ENCODE measurements at places on chromosomes 2 and 18.
A peak's percentile ranks its signal among the peaks of the same experiment; 100 is the strongest.

DNA sequence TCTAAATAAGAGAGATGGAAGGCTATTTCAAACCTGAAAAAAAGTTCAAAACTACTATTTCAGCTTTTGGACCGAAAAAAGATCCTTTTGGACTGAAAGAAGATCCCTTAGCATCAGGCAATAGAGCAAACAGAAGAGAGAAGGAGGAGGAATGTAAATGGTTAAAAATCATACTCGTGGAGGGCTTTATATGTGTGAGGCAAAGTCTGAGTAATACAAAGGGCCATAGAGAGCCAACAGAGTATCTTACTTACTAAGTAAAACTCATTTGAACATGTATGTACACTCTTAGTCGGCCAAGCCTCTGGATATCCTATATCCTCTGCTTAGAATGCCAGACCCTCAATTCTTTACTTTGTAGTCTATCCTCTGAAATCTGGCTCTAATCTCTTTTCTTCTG is 55.7 kb downstream of the ITSN2 start:
- DNase-seq, result no peak

DNA sequence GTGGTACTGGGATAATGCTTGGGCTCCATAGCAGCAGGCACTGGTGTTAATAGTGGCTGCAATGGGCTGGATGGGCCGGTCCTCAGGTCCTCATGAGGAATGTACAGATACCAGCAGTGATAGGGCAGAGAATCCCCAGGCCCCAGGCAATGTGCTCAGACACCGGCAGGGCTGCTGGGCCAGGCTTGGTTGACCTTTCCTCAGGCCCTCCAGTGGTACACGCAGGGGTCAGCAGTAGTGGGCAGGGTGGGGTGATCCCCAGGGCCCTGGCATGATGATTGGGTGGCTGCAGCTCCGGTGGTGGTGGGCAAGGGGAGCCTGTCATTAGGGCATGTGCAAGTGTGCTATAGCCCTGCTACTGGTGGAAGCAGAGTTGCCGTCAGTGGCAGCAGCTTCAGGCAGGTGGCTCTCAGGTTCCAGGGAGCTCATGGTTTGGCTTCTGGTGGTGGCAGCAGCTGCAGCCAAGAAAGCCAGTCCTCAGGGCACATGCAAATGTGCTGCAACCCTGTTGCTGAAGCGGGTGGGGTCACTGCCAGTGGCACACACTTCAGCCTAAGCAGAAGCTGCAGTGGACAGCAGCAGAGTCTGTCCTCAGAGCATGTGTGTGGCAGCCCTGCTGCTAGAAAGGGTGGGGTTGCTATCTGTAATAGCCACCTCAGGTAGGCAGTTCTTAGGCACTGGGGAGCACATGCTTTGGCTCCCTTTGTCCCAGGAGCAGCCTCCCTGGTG is 56.8 kb downstream of the CCNT2 start:
- no peak for DNase-seq

DNA sequence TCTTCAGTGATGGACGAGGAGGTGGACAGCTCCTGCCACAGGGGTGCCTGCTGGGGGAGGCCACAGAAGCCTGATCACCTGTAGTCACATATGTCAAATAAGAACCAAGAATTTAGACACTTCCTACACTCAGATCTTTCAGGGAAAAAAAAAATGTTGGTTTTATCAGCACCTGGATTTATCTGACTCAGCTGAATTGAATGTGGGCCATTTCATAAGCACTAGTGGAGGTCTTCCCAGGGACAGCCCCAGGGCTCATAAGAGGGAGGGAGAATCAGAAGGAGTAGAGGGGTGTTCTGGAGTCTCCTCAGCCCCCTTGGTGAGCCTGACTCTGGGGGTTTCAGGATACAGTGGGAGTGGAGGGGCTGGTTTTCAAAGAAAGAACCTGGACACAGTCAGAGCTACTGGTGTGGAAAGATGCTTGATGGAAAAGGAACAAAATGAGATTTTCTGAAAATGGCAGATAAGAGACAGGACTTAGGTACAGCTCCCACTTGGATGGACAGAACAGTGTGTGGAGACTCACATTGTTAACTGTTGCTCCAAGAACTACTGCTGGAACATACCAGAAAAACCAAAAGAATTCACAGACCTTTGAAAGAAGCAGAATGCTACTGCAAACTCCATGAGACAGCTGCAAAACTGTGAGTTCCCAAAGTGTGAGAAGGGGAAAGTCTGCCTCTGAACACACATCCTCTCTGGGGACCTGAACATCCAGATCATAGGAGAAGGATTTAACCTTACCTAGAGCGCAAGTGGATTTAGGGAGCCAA is 45.4 kb downstream of the LCT start:
- DNase-seq, result no peak

- DNase-seq, result no peak
Measured at GRCh38 chr2:216318521-216318874, 53.8 kb downstream of the MARCHF4 start.

DNA sequence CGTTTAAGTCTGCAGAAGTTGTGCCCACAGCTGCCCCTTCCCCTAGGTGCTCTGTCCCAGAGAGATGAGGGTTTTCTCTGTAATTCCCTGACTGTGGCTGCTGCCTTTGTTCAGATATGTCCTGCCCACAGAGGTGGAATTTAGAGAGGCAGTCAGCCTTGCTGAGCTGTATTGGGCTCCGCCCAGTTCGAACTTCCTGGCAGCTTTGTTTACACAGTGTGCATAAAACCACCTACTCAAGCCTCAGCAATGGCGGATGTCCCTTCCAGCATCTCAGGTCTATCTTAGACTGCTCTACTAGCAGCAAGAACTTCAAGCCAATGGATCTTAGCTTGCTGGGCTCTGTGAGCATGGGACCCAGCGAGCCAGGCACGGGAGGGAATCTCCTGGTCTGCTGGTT is 48.1 kb downstream of the LHCGR start:
- DNase-seq, result no peak

GRCh38 chr2:46565364-46565763 is 86.0 kb downstream of the TMEM247 start:
- DNase-seq, result no peak

GRCh38 chr2:151946899-151947812 is 118.9 kb upstream of the ARL5A start:
- DNase-seq, result peak; percentile 8

DNA sequence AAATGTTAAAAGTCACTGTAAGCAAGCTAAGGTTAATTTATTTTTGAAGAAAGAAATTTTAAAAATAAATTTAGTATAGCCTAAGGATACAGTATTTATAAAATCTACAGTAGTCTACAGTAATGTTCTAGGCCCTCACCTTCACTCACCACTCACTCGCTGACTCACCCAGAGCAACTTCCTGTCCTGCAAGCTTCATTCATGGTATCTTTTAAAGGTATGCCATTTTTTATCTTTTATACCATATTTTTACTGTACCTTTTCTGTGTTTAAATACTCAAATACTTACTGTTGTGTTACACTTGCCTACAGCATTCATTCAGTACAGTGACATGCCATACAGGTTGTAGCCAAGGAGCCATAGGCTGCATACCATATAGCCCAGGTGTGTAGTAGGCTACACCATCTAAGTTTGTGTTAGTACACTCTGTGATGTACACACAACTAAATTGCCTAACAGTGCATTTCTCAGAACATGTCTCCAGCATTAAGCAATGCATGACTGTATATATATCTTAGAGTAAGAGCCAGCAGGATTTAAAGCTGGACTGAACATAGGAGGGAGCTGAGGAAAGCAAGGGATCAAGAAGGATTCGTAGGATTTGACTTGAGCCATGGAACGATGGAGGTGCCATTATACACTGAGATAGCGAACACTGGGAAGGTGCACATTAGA is 83.1 kb upstream of the KLF7 start:
- no peak for DNase-seq

DNA sequence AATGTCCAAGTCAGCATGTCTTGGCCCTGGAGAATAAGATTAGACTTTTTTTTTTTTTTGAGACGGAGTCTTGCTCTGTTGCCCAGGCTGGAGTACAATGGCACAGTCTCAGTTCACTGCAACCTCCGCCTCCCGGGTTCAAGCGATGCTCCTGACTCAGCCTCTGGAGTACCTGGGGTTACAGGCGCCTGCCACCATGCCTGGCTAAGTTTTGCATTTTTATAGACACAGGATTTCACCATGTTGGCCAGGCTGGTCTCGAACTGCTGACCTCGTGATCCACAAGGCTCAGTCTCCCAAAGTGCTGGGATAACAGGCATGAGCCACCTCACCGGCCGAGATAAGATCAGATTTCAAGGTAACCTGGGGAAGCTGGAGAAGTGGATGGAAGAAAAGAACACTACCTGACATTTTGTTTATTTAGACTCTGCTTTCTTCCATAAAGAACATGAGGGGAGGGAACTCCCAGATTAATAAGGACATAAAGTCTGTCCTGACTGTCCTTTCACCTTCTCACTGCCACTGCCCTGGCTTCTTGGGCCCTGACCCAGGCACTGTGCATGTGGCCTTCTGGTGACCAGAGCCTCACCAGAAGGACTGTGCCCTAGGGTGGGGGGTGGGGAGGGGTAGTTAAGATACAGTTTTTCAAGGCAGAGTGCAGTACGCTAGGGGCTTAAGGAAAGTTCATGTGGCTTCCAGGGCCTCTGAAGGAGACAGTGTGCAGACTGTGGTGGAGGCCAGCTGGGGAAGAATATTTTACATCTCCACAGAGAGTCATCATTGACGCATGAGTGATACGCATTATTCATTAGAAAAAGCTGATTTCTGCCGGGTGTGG is 4.8 kb upstream of the IMPA2 start:
- no peak for DNase-seq

- no peak for DNase-seq
Measured at GRCh38 chr2:96693286-96694200, 46.3 kb downstream of the LMAN2L start.

- no peak for DNase-seq
Measured at GRCh38 chr2:119402645-119403560, 28.8 kb upstream of the TMEM37 start.

DNA sequence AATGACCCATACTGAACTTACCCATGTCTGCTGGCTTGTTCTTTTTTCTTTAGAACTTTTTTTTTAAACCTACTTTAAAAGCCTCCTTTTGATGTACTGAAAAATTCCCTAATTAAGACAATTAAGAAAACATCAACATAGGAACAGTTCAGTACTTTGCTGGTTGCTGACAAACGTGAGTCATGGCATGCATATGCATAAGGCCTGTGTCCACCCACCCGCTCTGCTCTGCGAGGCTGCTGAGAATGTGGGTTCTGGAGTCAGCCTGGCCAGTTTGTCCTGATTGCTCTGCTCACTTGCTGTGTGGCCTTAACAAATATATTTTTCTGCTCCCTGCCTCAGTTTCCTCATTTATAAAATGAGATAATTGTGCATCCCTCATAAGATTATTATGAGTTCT is 27.3 kb downstream of the LAMA3 start:
- no peak for DNase-seq

- DNase-seq, result no peak
Measured at GRCh38 chr18:38297910-38298309, 732.3 kb upstream of the CELF4 start.

DNA sequence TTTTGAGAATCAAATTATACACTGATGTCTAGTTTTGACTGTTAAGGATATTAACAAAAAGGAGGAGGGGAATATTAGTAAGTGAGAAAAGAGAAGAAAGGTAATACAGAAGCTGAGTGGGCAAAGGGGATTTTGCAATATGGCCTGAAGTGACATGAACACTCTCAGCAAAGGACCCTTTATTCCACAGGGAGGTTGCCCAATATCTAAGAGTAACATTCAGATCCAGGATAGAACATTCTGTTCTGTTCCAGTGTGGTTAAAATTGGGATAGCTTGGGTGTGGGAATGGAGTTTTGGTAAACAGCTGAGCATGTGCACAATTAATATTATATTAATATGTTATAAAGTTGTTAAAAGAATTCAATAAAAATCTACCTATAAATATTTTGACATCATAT is 120.1 kb downstream of the ZNF385B start:
- no peak for DNase-seq

- no peak for DNase-seq
Measured at GRCh38 chr2:226187616-226188015, 612.0 kb downstream of the IRS1 start.

GRCh38 chr2:197184959-197185586 is 125.5 kb downstream of the ANKRD44 start:
- no peak for DNase-seq

GRCh38 chr18:50582500-50582899 is 22.6 kb downstream of the MAPK4 start:
- DNase-seq, result no peak

DNA sequence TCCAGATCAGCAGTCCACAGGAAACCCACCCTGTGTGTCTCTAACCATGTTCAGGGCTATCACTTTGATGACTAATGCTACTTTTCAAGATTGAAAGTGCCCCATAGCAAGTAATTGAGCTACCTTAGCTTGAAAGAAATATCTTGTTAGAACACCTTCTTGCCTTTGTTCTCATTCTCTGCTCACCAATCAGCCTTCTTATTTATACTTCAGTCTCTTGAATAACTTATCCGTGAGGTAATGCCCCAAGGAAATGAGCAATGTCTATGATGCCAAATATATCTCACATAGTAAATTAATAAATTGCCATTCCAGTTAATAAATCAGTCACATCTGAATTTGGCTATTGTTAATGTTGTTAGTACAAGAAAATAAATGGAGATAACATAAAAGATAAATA is 141.6 kb downstream of the WDPCP start:
- DNase-seq, result no peak

DNA sequence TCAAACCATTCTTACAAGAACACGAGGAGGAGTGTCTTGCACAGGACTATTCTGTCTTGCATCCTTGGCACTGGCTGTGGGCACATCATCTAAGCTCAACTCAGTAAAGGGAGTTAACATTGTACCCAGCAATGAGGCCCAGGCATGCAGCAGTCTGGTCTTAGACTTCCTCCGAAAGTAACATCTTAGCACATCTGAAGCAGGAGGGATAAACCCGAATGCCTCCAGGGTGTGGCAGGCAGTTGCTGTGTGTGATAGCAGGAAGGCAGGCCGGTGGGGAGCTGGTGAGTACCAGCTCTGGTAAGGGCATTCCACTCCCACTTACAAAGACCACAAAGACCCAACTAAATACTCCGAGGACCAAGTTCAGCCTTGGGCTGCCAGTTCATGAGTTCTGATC is 206.3 kb downstream of the TSN start:
- no peak for DNase-seq

GRCh38 chr2:221563270-221563985 is 8.7 kb downstream of the EPHA4 start:
- no peak for DNase-seq

DNA sequence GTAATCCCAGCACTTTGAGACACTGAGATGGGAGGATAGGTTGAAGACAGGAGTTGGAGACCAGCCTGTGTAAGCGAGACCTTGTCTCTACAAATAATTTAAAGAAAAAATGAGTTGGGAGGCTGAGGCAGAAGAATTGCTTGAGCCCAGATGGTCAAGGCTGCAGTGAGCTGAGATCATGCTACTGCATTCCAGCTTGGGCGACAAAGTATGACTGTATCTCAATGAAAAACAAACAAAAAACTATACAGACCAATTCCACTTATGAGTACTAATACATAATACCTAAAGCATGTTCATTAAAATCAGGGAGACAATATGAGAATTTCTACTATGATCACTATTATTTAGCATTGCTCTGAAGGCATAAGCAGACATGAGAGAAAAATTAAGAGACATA is 12.6 kb downstream of the RNF149 start:
- no peak for DNase-seq

GRCh38 chr2:151922845-151923666 is 94.8 kb upstream of the ARL5A start:
- DNase-seq, result no peak

- DNase-seq, result no peak
Measured at GRCh38 chr18:78986018-78986481, 6.4 kb downstream of the SALL3 start.

GRCh38 chr2:21687589-21687988 is 563.8 kb downstream of the TDRD15 start:
- no peak for DNase-seq

Data from activated T-cell treated with anti-CD3 and anti-CD28 coated beads for 24 hours (primary cell).